ENCODE measurements at places on chromosomes 6 and 20.

DNA sequence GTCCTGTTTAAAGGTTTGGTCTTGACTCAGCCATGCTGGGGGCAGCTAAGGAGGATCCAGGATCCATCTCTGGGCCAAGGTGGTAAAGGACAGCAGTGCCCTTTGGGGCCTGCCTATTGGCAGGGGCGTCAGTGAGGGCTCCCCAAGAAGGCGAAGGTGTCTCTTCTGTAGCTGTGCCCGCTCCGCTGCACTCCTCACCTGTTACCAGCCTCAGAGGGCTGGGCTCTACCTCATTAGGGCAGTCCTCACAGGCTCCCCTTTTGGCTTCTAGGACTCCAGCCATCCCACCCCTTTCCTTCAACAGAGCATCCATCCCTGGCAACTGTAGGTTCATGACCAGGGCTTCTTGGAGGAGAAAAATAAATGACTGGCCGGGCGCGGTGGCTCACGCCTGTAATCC lies 10.3 kb downstream of the FRS3 start:
- DNase-seq: no peak

GRCh38 chr6:53495506-53496499 lies 49.1 kb downstream of the GCLC start:
- no peak for DNase-seq

- no peak for DNase-seq
These were observed 60.0 kb downstream of the CD83 start for GRCh38 chr6:14177413-14178082.

DNA sequence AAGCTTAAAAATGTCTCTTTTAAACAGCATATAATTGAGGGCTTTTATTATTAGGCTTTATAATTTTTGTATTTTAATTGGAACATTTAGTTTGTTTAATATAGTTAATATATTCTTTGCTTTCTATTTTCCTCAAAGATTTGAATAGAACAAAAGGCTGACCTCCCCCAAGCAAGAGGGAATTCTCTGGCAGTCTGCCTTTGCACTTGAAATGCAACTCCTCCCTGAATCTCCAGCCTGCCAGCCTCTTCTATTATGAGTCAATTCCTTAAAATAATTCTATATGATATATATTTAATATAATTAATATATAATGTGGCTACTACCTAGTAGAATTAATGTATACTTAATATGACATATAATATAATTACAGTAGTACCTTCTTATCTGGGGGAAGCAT lies 69.2 kb downstream of the PTPRA start:
- DNase-seq: no peak

DNA sequence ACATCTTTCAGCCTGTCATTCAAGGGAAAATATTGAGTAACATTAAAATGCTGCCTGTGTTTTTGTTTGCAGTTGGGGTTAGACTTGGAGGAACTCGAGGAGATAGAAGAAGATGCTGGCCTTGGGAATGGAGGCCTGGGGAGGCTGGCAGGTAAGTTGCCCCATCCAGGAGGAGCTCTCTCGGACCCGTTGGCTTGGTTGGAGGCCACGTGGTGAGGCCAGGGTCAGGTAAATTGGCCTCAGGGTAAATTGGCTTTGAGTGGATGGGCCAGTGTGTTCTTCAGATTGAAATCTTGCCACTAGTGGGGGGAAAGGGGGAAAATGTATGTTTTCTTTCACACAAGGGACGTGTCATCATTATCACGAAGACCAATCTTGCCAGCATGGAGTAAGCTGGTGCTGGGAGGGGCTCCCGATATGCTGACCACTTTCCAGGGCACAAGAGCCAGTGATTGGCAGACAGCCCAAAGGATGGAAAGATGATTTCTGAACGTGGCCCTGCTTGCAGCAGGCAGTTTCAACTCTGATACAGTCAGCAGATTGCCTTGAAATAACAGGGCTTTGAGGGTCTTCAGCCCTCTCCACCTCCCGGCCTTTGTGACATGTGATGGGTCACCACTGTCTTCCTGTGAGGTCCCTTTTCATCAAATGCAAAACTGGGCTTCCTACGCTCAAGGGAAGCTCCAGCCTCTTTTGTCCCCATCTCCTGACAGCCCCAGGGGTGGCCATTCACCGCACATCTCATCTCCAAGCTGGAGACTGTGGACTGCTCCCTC lies 21.4 kb downstream of the PYGB start:
- no peak for DNase-seq

- no peak for DNase-seq
These were observed 137.4 kb downstream of the IPCEF1 start for GRCh38 chr6:154219250-154219649.

- no peak for DNase-seq
These were observed 21.8 kb upstream of the MYO6 start for GRCh38 chr6:75727206-75727605.

DNA sequence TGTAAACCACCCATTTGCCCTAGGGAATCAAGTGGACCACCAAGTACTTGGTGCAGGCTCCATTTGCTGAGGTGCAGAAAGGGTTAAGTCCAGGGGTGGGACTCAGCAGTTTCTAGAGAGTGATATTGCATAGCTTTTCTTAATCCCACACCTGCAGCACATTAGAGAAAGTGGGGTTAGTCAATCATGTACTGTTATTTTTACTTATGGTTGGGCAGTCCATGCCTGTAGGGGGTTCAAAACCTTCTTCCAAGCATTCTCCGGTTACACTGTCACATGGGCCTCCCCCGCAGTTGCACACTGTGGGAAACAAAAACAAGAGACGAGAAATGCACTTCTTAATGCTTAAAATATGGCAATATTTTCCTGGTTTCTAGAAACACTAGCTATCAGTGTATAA lies 65.5 kb downstream of the LAMA4 start:
- no peak for DNase-seq

- no peak for DNase-seq
These were observed 77.5 kb downstream of the CAP2 start for GRCh38 chr6:17470938-17471327.

GRCh38 chr6:25612666-25613065 lies 39.3 kb upstream of the SCGN start:
- no peak for DNase-seq

- no peak for DNase-seq
These were observed 8.8 kb upstream of the C20orf144 start for GRCh38 chr20:33653218-33653899.

- DNase-seq: no peak
These were observed 44.0 kb downstream of the VSTM2L start for GRCh38 chr20:37946946-37947345.

DNA sequence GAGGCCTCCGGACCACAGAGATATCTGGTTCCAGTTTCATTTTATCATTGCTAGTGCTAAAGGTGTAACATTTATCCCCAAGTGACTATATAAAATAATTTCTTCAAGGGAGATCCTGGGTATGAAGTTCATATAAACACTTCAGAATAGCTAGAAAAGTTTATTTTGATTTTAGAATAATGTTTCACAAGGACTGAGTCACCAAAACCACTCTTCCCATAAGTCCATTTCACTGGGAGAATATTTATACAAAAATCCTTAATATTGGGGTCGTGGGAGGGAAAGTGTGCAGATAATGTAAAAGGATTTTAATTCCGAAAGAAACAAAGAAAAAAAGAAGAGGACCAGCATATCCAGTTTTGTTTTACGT lies 128.1 kb downstream of the ISM1 start:
- no peak for DNase-seq

DNA sequence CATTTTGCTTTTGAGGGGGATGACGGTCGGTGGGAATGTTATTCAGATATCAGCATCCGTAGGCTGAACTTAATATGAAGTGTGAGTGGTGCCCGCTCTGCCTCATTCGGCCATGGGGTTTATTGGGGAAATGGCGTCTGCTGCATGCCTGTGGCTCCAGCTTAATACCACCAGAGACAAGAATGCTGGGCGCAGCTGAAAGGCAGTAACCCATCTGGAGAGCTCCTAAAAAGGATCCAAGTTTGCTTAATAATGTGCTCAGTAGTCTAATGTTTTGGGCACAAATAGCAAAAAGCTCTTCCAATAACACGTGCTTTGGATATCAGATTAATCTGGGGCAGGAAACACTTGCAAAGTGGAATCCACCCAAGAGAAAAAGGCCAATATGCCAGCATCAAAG lies 273.0 kb upstream of the TAB2 start:
- no peak for DNase-seq

GRCh38 chr20:3307725-3308124 lies 68.7 kb upstream of the SLC4A11 start:
- DNase-seq: no peak

DNA sequence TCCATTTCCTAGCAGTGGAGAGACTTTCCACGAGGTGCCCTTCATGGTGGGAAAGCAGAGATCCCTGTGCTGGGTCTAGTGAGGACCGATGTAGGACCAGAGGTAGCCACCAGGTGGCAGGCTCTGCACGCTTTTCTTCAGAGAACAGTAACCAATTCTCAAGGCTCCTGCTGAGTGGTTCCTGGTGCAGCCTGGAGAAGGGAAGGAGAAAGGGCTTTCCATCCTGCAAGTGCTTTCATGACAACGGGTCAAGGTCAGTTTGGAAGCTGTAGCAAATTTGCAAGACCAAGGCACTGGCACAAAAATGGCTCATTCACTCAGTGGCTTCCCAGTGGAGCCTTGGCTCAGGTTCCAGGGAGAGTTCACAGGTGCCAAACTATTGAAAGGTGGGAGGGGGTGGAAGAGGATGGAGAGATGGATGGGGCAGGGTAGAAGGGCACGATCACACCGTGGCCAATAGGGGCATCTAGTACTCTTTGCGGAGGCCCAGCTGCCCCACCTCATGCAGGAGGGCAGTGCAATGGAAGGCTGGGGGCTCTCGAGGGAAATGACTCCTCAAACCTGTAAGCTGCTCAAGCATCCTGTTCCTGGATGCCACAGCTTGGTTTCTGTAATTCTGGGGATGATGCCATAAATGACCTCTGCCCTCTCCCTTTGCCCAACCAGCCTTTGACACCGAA lies 25.5 kb upstream of the KCNK16 start:
- DNase-seq: peak; percentile 53

DNA sequence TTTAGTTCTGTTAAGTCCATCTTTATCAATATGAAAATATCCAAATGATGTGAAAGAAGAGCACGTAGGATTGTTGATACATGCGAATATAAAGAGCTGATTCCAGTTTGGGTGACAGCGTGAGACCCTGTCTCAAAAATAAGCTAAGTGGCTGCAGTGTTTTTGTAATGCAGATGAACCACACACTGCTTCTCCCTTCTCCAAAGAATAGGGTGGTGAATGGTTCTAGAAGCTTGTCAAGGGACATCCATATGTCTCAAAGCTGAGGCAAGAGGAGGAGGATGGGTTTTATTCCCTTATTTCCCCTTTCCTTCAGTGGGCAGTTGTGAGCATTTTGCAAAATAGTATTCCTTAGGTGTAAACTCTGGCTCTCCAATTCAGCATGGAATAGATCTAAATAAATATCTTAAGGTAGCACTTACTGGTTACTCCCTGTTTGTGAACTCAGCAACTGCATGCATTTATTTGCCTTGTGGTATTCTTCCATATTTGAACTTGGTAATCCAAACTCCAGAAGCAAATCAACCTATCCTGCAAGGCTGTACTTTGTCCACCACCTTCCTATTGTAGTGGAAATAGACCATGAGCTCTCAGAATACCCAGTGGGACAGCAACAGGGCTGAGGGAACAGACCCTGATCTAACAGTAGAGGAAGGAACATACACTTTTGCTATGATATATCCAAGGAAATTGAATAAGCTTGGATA lies 38.0 kb downstream of the XRN2 start:
- no peak for DNase-seq

DNA sequence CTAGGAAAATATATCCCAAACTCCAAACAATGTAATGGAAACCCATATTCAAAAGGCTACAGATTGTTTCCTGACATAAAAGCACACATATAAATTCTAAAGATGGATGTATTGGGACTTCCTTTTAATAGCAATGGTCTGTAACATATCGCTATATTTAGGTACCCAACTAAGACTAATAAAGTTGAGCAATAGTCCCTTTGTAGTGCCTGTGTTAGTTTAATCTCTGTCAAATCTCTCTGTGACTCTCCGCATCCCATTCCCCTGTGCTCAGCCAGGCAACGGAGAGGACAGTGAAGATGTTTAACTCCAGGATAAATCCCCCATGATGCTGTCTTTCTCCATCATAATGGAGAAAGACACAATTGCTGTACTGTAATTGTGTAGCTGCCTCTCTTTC lies 19.0 kb downstream of the RCAN2 start:
- no peak for DNase-seq

DNA sequence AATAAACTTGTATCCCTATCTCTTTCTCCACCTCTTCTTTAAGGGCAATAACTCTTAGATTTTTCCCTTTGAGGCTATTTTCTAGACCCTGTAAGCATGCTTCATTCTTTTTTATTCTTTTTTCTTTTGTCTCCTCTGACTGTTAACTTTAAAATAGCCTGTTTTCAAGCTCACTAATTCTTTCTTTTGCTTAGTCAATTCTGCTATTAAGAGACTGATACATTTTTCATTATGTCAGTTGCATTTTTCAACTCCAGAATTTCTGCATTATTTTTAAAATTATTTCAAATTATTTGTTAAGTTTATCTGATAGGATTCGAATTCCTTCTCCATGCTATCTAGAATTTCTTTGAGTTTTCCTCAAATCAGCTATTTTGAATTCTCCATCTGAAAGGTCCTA lies 84.0 kb downstream of the CFAP61 start:
- no peak for DNase-seq

DNA sequence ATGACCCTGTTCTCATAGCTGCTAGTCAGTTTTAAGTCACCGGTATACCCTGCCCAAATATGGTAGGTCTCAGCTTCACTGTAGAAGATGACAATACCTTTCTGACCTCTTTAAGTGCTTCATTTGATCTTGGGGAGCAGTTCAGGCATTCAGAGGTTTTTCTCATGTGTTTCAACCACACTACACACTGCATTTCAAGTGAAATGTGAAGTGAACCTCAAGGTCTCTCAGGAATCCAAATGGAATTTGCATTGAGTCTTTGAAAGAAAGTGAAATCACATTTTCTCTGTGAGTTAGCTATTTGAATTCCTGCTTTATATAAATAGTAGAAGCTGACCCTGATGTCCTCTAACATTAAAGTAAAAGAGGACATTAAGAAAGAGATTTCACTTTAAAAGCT lies 461.6 kb downstream of the ADGRB3 start:
- no peak for DNase-seq

DNA sequence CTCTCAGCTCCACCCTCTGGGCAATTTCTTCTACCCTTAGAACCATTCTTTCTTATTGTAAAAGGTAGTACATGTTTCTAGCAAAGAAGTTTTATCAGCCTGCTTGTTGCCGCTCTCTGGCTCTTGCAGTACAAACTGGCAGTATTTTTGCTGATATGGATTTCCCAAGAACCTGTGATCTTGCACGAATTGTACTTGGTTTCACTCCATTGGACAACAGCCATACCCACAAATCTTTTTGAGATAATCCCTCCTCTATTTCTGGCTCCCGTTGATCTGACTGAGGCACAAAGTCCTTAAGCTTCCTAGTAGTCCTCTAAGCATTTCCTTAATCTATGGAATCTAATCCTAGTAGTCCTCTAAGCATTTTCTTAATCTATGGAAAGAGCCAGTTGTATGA lies 487.0 kb upstream of the PTCHD4 start:
- DNase-seq: no peak

Data from stimulated activated CD4-positive, alpha-beta T cell treated with anti-CD3 and anti-CD28 coated beads, Interleukin-1b, Interleukin-23, amount 100 ng/mL, for 4 hours (primary cell).